ENCODE measurements at places on chromosomes 4 and X.

GRCh38 chrX:69309074-69309792, 144.0 kb upstream of the PJA1 start:
- DNase-seq = no peak

DNA sequence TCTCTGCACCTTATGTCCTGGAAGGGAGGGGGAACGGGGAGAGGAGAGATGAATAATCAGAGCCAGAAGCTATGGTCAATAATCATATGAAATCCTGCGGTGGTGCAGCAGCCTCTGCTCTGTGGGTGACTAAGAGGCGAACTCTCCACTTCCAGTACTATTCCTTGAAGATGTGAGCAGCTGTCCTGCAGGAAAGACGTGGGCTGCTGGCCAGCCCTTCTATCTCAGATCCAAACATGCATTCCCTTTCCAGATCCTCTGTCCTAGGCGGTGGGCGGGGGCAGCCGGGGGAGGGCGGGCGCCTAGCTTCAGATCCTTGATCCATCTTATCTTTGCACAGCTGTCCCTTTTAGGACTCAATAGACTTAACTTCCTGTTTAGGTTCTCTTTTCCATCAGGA, 34.5 kb downstream of the SPINK2 start:
- DNase-seq = no peak

DNA sequence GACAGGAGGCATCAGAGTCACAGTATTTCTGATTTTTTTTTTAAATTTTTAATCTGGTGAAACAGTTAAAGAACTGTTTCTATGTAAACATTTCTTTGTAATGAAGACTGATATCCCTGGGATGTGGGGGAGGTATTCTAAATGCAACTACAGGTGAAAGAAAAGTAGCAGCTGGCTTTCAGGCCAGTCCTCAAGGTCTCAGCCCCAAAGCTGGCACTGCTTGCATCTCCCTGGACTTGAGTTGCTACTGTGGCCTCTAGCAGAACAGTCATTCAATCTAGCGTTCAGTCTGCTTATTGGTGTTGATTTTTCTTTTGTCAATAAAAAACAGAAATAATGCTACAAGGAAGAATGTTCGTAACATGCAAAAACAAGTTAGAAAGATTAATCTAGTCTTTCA, 4.9 kb downstream of the MBNL3 start:
- DNase-seq = no peak

- no peak for DNase-seq
These were observed 51.2 kb upstream of the TADA2B start for GRCh38 chr4:6991771-6992557.

DNA sequence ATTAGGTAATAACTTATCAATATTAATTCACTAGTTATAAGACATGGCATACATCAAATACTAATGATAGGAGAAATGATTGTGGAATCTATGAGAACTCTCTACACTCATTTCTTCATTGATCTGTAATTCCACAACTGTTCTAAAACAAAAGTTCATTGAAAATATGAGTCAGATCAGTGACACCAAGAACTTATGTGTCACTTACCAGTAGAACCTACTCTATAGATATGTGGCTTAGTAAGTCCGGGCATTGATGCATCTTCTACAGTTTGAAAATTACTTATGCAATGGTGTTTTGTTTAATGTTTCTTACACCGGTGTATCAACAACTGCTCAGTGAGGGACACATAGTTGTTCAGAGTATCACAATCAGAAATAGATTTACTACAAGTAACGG, 520.3 kb downstream of the ARAP2 start:
- DNase-seq = no peak

GRCh38 chr4:89509708-89510281, 202.2 kb upstream of the GPRIN3 start:
- DNase-seq = no peak

- DNase-seq = no peak
These were observed 40.0 kb upstream of the SHISA3 start for GRCh38 chr4:42357325-42357724.

DNA sequence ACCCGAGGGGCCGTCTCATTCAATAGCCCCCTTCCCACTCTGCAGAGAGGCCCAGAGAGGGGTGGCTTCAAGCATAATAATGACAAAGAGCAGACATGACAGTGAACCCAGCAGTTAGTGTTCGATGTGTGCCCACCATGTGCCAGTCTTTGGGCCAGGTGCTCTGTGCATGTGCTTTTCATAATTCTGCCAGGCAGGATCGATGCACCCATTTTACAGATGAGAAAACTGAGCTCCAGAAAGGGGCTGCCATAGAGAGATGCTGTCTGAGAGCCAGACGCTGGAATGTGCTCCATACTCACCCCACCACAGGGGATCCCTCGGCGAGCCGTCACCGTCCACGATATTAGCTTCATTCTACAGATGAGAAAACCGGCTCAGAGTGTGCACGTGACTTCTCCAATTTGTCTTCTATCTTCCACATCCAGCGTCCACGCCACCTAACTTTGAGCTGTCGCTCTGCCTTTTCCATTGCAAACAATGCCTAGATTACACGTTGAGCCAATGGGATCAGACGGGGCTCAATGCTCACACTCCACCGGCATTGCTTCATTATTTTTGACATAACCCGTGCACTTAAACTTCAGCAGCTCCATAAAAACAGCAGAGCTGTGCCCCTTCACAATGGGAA, 8.2 kb downstream of the ADRA2C start:
- DNase-seq = no peak

DNA sequence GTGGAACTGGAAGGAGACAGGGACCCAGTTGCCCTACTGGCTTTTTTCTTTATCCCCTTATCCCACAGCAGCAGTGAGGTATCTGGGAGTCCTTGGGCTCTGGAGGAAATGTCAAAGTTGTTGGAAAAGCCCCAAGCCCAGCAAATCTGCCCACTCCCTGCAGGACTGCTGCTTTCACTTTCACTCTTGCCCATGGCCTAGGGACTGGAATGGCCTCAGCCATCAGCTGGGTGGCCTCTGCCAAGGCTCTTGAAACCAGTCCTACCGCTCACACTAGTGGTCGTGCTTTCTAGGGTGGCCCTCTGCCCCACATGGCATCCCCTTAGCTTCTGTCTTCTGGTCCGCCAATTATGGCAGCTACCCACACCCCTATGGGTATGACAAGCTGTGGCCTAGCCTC, 9.7 kb upstream of the RHOXF1 start:
- no peak for DNase-seq

- no peak for DNase-seq
These were observed 9.3 kb upstream of the LIMCH1 start for GRCh38 chr4:41528512-41529205.

- no peak for DNase-seq
These were observed 755.8 kb downstream of the RPA4 start for GRCh38 chrX:97639526-97639925.

DNA sequence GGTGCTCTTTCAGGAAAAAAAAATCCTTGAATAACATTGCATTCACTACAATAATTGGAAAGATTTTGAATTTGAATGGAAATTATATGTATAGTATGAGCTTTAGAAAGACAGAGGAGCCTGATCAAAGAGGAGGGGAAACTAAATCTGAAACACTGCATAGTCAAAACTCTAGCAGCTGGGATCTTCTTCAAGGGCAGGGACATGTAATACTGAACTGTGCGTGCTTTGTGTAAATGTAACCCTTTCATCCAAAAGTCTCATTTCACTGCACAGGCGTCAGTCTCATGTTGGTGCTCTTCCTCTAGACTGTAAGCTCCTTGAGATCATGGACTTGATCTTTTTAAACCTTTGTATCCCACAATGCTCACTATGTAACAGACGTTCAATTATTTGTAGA, 212.0 kb upstream of the JADE1 start:
- no peak for DNase-seq

DNA sequence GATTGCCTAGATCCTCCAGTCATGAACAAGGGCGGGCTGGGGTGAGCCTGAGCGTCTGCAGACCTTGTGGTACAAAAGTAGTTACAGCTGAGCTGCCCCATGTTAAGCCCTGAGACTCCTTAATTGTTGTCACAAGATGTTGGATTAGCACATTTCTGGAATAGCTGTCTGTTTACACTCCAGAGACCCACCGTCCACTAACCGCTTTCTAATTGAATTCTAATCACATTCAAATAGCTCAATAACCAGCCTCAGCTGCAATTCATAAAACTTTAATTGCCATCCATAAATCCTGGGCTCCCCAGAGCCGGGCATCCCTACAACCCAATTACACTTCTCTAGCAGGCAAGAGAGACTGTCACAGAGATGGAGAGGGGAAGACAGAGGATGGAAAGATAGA, 1.6 kb upstream of the GSX2 start:
- no peak for DNase-seq

GRCh38 chr4:8700531-8700930, 108.0 kb downstream of the CPZ start:
- no peak for DNase-seq

- no peak for DNase-seq
These were observed 142.2 kb downstream of the SH2D1A start for GRCh38 chrX:124488412-124489161.

DNA sequence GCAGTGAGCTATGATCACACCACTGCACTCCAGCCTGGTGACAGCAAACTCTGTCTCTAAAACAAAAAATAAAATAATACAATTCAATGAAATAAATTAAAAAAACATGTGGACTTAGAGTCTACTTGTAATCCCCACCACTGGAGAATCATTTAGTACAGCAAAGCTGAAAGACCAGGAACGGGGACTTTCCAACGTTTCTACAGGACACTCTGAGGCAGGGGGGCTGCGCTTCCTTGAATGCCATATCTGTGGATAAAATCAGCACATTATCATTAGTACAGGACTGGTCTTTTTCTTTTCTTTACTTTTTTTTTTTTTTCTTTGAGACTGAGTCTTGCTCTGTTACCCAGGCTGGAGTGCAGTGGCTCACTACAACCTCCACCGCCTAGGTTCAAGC, 124.8 kb downstream of the MXRA5 start:
- DNase-seq = no peak

GRCh38 chr4:70666369-70666768, at the start of gene JCHAIN:
JCHAIN (minus strand) TSS chr4:70666508; CDS start chr4:70666490, 18 bp downstream.
- DNase-seq = no peak

DNA sequence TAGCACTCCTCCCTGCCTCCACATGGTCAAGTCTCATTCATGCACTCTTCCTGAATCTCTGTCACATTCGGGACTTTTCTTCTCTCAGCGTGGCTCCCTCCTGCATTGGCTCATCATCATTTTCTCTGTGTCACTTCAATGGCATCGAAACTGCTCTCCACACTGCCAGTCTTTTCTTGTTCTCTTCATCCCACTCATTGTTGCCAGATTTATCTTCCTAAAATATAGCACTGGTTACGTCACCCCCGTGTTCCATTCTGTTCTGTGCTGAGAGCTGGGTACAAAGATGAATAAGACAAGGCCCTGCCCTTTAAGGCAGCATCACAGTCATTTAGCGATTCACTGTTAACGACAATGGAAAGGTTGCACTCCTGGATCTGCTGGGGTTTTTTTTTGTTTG, 174.4 kb upstream of the TBC1D9 start:
- no peak for DNase-seq

DNA sequence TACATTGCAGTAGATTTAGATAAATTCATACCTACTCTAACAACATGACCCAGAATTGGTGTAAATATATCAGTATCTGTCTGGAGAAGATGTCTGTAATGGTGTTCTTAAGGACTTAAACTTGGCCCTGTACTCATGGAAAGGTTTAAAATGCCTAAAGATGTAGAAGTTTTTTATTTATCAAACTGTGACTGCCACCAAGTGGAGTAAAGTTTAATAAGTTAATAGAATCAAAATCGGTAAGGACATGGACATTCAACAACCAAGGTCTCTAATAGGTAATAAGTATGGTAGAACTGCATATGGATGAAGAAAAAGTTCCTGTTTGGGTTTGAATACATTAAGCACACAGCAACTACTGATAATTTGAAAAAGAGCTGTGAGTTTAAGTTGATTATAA, 474.0 kb upstream of the NDST3 start:
- no peak for DNase-seq

- no peak for DNase-seq
These were observed 782.5 kb upstream of the INTU start for GRCh38 chr4:126850286-126850685.

- no peak for DNase-seq
These were observed 12.8 kb upstream of the ELOVL6 start for GRCh38 chr4:110211007-110211769.

- DNase-seq = no peak
These were observed 6.4 kb upstream of the RHOH start for GRCh38 chr4:40190465-40190864.

DNA sequence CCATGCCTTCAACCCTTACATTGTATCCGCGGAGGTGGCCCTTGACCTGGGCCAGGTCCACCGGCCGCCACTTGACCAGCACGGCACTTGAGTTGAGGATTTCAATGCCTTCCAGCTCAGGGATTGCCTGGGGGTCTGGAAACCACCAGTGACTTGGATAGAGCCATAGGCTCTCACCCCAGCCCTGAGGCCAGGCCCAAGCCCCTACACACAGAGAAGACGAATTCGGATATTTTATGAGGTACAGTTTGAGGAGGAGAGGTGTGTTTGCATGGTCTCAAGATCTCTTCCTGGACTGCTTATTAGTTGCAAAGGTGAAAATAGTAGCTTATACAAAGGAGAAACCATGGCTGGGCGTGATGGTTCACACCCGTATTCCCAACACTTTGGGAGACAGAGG, 20.3 kb downstream of the L1CAM start:
- DNase-seq = no peak

GRCh38 chr4:48799157-48799556, 19.1 kb upstream of the FRYL start:
- DNase-seq = no peak

DNA sequence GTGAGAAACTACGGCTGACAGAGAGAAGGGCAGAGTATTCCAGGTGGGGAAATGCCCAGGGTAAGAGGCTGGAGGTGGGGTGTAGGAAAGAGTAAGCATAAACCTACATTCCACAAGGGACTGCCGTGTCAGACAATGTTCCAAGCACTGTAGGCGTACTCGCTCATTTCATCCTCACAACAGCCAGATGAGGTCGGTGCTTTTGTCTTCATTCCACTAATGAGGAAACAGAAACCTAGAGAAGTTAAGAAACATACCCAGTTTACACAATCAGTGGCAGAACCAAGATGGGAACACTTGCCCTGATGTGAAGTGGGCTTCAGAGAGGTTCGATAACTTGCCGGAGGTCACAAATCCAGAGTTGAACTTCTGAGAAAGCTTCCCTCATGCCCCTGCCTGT, 4.6 kb downstream of the SASH3 start:
- no peak for DNase-seq

- no peak for DNase-seq
These were observed 15.5 kb upstream of the RBBP7 start for GRCh38 chrX:16885628-16886027.

DNA sequence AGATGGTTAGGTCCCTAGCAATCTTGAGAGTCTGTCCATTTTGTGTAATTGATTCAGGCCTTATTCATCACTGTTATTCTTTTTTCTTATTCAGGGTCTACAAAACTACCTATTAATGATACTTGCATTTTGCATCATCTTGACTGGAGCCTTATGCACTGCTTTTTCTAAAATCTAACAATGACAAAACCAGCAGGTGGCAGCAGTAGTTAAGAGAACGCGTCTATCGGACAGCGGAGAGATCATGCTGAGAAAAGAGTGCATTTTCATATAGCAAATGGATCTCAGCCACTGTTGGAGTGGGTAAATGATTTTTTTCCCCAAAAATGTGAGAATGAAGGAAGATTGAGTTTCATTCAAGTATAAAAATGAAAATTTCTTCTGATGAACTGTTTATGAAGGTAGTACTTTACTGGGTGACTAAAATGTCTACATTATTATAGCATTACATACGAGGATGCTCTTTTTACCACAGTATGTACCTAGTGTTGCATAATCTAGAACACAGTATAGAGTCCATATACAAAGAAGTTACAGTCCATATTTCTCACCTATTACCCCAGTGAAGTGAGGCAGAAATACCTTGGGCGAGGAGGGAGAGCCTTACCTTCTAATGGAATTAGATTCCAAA, 43.2 kb downstream of the TMEM144 start:
- no peak for DNase-seq
